T-helper 2 cell (primary cell): ENCODE measurements at places on chromosomes 1 and 21.

- no peak for DNase-seq
Observed at GRCh38 chr1:26314501-26314900, 3.3 kb upstream of the CD52 start.

DNA sequence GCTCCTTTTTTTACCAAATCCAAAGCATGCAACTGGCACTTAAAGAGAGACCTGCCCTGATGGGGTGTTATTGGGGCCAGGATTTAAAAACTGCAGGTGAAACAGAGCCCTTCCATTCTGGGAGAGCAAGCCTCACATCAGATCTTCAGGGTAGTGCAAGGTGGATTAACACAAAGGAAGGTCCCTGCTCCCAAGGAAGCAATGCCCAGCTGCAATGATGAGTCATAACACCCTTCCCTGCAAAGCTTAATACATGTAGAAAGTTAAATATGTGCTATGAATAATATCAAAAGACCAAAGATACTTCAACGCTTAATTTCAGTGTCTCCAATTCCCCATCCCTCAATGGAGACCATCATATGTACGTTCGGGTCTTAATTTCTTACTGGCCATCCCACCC lies 508.0 kb downstream of the OMA1 start:
- DNase-seq: no peak

- DNase-seq: no peak
Observed at GRCh38 chr1:97457446-97458089, 463.3 kb downstream of the DPYD start.

DNA sequence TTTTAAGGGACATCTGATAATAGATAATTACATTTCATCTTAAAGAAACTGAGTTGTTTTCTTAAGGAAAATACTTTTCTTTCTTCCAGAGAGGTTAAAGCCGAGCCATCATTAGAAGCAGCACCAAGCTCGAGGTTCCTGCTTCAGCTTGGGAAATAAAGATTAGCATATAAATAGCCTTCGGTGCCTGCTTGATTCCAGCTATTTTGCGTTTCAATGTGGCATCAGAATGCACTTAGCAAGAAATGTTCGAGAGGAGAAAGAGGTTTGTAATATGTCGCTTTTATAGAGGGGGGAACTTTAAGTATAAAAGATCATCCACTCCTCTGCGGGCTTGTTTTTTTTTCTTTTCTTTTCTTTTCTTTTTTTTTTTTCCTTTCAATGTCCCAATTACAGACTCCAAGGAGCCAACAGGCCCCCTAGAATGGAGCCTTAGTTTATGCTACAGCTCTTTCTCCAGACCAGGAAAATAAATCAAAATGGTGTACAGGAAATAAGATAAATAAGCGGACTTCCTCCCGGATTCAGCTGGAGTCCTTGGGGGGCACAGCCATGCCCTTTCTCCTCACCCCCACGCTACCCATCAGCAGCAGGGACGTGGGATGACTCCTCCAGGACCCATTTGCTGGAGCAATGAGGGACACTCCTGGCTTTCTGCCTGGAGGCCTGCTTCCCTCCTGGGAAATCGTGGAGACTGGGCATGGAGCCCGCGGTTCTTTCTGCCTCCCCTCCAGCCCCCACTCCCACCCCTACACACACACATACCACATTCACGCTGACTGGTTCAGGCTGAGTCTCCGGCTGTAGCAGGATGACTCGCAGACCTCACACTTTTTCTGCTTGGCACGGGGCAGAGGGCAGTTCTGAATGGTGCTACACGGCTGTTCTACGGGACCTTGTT lies 131.6 kb downstream of the RRAGC start:
- no peak for DNase-seq

- DNase-seq: no peak
Observed at GRCh38 chr1:42942444-42942843, 16.2 kb downstream of the SLC2A1 start.

DNA sequence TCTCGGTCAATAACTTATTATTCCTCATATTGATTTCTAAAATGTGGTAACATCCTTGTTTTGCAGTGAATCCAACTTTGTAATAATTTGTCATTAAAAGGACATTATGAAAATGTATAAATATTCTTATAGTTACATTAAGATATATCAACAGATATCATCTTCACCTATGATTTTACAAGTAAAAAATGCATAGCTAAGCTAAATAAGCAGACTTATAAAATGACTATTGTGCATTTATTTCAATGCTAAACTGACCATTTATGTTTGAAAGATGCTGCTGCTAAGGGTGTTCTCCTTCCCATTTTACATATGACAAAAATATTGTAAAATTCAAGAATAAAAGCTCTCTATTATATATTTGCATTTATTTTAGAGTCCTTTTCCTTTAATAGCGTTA lies 7.8 kb downstream of the PROX1 start:
- no peak for DNase-seq

GRCh38 chr1:241610056-241610815 lies 29.9 kb downstream of the CHML start:
- DNase-seq: no peak

DNA sequence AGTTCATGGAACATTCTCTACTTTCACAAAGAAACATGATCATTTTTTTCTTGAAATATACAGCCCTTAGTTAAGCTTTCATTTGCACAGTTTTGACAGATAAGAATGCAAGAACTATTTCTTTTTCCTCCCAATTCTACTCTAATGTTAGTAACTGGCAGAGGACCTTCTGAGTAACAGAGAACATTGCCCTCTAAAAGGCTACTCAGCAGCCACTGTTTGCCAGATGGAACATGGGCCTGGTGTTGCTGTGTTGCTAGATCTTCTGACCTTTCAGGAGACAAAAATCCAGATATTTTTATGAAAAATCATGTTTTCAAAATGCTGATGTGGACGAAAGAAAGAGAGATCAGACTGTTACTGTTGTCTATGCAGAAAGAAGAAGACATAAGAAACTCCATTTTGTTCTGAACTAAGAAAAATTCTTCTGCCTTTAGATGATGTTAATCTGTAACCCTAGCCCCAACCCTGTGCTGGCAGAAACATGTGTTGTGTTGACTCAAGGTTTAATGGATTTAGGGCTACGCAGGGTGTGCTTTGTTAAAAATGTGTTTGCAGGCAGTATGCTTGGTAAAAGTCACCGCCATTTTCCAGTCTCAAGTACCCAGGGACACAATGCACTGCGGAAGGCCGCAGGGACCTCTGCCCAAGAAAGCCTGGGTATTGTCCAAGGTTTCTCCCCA lies 2.9 kb upstream of the PRDX6 start:
- DNase-seq: no peak

- peak; percentile 51 for DNase-seq
Observed at GRCh38 chr1:44714944-44715571, 15.9 kb downstream of the RNU5D-1 start.

GRCh38 chr1:44515416-44515815 lies 110.4 kb downstream of the RNF220 start:
- DNase-seq: no peak

DNA sequence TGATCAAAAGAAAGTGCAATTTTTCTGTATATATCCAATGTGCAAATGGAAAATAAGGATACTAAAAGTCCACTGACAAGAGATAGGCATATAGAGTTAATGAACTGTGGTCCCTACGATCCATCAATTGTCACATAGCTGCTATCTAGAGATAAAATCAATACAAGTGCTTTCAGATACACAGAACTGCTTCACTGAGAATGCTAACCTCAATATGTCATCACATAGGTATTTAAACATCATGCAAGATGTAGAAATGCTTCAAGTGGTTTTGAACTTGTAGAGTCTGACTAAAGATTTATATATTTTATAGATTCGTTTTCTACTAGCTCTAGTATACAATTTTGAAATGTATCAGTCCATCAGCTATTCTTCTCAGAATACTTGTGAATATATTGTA lies 1604.7 kb downstream of the PLA2G4A start:
- DNase-seq: no peak

- DNase-seq: no peak
Observed at GRCh38 chr1:206455289-206455665, 15.0 kb upstream of the IKBKE start.

DNA sequence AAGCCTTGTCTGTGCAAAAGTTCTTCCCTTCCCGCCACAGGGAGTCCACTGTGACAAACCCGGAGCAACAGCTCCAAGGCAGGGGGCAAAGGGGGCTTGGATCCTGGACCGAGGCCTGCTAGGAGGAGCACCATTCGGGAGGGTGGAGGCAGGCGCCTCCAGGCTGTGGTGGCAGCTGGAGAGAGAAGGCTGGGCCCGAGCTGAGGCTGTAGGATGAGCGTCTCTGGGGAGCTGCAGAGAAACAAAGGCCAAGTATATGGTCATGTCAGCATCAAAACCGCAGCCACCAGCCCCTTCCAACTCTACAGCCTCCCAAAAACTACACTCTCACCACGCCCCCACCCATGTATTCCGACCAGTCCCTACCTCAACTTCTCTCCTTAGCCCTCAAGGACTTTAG lies 579 bp downstream of the SH3BP5L start:
- no peak for DNase-seq

DNA sequence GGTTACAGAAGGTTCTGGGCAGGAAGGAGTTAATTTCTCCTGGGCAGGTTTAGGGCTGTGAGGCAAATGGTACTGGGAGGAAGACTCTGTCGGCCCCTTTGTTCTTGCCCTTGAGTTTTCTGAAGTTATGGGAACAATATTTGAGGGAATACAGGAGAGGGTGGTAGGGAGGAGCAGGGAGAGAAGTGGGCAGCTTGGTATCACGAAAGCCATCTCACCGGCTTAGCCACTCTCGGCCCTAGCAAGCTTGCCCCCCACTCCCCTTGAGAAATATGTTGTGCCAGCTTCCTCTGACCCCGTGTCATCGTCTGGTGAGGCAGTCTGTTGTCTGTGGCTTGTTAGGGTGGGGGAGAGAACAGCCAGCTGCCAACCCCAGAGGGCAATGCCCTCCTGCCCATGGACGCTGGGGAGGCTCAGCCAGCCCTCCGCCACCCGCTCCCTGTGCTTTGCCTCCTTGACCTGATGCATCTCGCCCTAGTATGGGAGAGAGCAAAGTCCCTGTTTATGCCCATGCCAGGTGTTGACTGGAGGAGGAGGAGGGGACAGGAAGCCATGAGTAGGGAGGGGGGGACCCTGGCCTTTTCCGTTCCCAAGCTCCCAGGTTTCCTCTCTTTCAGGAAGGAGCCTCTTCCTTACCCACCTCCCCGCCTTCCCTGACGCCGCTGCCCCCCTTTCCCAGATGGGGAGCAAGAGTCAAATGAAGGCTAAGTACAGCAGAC lies 1.2 kb downstream of the EFNA1 start:
- no peak for DNase-seq

DNA sequence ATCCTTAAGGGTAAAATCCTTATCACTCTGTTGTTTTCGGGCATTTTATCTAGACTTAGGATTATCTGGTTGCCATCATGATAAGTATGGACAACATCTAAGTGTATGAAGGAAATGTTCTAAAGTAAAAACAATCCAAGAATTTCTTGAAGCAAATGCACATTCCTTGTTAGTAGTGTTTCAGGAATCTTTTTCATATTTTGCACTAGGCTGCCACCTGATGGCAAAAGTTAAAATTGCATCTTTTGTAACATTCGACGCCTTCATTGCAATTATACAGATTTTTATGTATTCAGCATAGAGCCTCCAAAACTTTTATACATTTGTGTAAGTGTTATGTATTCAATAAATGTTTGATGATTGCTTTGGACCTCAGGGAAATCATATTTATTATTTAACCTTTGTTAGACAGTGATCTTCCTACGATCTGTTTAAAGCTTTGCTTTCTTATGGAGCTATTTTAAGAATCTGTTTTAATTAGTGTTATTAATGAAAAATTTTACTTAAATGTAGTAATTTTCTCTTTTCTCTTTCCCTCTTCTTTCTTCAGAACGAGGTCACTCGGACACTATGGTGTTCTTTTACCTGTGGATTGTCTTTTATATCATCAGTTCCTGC lies 49.4 kb upstream of the KIAA1614 start:
- DNase-seq: peak; percentile 18

DNA sequence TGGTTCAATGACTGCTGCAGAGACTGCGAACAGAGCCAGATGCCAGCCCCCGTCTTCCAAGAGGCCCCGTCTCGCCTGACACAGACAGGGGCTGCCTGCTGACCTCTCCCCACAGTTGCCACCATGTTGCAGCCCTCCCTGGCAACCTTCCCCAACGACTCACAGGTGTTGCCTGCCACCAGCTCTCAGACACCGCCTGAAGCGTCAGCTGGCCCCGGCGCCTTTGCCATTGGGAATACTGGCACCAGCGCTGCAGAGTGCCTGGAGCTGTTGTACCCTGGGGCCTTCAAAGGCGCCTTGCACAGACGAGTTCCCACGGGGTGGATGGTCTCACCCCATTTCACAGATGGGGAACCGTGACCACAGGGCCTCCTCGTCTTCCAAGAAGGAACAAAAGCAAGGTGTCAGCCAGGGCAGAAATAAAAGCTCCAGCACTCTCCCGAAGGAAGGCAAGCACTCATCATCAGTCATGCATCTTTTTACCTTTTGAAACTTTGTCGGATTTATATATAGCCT lies 167.0 kb downstream of the ADSS2 start:
- DNase-seq: no peak

DNA sequence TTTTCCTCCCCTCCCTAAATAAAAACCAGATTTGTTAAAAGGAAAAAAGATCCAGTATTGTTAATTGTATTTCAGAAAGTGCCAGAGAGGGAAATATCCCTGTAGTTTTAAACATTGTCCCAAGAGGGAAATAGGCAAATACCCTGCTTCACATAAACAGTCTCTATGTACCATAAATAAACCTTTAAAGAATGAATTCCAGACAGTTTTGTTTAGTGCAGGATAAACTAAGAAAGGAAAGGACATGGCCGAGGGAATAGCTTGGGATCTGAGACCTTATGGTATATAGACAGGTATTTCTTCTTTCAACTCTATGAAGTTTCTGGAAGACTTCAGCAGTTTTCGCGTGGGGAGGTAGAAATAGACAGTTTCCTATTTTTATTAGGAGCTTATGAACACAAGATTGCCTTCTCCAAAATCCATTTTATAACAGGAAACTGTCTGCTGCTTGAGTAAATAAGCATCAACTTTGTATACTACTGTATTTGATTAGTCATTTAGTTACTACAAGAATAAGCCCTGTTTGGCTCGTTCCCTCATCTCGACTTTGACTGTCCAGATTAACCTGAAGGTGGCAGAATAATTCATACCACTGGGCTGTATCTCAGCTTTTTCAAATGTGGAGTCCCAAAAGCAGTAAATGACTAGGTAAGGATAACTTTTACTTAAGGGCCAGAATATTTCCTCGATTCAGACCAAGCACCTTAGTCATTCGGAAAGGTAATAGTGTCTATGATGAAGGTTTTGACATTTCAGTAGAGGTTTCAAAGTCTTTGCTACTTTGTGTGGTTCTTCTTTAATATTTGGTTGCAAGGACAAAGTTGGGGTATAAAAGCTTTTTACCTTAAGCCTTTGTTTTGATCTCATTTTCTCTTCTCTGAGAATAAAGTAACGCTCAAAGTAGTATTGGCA lies 177.5 kb downstream of the VPS13D start:
- DNase-seq: no peak

GRCh38 chr1:75967719-75968118 lies 35.5 kb upstream of the ASB17 start:
- DNase-seq: no peak

DNA sequence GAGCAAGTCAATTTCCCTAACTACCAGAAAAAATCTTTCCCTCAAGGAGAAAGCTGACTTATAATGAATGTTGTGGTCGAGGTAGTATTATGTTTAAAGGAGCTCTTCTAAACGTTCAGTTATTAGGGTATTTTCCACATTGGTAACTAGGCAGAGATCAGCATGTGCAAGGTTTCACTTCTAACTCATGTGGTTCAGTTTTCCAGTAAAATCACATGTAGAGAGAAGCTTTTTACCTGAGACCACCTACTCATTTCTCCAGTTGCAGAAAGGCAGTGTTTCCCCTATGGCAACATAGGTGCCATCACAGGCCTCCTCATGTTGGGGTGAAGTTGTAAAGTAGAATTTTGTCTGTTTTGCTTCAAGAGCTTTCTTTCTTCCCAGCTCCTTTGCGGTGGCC lies 23.7 kb downstream of the IL23R start:
- no peak for DNase-seq

- no peak for DNase-seq
Observed at GRCh38 chr1:186974774-186975181, 146.0 kb downstream of the PLA2G4A start.
